DMS153 (cell line): ENCODE measurements at places on chromosomes 5 and 9.

GRCh38 chr5:91283899-91284298 lies 99.2 kb downstream of the ARRDC3 start:
- DNase-seq: no peak

- DNase-seq: no peak
These were observed 113.8 kb downstream of the RAPGEF6 start for GRCh38 chr5:131521252-131521651.

DNA sequence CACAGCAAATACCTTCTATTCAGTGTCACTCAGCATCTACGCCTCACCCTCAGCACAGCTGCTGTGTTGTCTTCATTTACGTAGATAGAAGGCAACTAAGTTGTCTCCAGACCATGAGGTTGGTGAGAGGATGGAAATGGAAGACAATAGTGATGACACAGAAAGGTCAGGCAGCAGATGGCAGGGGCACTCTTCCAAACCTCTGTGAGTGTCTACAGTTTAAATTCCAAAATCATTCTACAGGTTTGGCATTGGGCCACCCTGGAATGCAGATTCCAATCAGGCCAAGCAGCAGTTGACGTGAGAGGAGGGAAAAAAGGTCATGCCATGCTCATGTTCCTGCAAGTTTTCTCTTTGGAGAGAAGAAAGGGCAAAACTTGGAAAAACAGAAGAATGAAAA lies 68.7 kb upstream of the ADAMTSL1 start:
- DNase-seq: no peak

GRCh38 chr9:92598382-92598781 lies 62.6 kb upstream of the ECM2 start:
- no peak for DNase-seq

DNA sequence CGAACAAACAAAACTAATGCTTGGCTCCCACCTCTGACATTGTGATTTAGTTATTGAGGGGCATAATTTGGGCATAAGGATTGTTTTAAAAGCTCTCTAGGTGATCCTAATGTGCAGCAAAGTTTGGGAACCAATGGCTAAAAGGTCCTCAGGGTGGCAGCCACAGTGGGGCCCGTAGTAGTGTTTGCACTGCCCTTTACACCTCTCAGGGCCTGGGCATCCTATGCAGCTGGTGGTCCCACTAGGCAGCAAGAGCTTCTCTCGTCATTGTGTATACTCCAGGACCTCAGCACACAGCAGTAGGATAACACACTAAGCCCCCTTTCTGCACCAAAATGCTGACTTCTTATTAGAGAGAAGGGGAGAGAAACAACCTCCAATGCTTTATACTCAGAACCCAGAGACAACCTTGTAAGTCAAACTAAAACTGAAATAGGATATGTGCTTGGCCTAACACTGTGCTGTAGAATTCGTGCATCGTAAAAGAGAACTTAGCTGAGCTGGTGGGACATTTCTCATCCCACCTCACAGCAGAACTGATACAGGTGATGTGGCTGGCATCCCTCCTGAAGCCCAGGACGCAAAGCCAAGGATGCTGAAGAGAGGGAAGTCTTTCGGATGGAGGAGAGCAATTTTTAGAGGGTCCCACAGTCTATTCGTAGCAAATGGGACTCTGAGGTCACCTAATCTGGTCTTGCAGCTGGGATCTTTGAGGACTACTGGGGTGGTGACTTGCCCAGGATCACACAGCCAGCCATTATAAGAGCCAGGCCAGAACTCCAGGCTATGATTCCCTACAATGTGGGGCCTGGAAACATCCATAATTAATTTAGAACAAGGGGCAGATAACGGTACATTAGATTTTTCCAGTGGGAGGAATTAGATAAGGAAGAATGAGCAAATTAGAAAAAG lies 1.2 kb downstream of the GLRX start:
- no peak for DNase-seq

GRCh38 chr9:93256878-93257807 lies 73.2 kb downstream of the WNK2 start:
- DNase-seq: no peak

GRCh38 chr9:35719546-35719945 lies 12.4 kb downstream of the TLN1 start:
- DNase-seq: no peak

DNA sequence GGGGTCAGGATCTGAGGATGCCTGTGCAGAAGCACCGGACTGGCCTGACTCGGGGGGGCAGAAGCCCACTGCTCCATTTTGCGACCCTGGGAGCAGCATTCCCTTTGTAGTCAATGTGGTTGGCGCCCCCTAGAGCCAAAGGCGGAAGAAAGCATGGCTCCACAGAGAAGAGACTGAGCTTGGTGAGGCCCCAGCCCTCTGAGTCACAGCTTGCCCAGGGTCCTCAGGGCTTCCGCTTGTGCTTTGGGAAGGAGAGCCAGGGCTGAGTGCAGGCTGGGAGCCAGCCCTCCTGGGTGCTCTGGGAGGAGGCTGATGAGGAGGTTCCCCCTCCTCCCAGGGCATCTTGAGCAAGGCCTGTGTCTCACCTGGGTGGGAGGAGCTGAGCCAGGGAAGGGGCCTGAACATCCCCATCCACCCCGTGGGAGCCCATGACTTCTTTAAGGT lies 5.5 kb upstream of the AQP3 start:
- no peak for DNase-seq

GRCh38 chr5:131265311-131265803 lies 1.5 kb downstream of the CDC42SE2 start:
- DNase-seq: no peak

GRCh38 chr5:112388739-112389138 lies 30.3 kb downstream of the EPB41L4A start:
- DNase-seq: no peak

DNA sequence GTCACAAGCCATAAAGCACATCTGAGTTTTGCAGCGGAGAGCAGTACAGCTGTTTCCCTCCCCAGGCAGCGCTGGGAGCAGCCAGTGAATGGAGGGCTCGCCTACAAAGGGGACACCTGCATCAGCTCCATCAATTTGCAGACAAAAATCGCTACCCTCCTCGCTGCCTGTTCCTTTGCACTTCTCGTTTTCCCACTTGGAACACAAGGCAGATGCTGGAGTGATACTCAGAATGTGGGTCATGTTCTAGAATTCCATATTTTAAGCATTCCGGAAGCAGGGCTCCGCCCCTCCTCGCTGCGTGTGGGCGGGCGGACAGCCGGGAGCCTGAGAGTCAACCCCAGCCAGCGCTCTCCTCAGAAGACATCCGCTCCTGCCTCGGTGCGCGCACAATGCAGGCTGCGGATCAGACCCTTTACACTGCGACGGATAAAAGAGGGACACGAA lies 92.1 kb downstream of the LMNB1 start:
- DNase-seq: no peak

- no peak for DNase-seq
These were observed 40.3 kb upstream of the TNFAIP8 start for GRCh38 chr5:119315516-119315949.

DNA sequence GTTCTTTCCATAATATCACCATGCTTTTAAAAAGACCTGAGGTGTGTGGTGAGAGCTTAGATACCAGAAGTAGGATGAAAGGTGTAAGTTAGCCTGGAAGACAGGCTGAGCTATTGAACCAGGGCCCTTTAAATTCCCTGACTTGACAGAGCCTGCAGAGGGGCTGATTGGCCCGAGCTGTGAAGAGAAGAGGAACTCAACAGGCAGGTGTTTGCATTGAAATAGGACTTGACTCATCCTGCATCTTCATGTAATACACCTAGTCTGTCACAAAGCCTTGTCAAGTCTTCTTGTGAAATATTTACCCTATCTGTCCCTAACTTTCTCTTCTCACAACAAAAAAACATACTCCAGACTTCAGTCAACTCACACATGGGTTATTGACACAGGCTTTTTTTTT lies 16.6 kb upstream of the ANP32B start:
- no peak for DNase-seq

GRCh38 chr9:2745560-2746380 lies 28.5 kb downstream of the KCNV2 start:
- no peak for DNase-seq

- no peak for DNase-seq
These were observed 18.0 kb downstream of the IL9 start for GRCh38 chr5:135877570-135878155.

- no peak for DNase-seq
These were observed at the start of gene PARP8 for GRCh38 chr5:50666261-50667022. PARP8 (plus strand) TSS chr5:50666637; CDS start chr5:50667096, 459 bp downstream.

DNA sequence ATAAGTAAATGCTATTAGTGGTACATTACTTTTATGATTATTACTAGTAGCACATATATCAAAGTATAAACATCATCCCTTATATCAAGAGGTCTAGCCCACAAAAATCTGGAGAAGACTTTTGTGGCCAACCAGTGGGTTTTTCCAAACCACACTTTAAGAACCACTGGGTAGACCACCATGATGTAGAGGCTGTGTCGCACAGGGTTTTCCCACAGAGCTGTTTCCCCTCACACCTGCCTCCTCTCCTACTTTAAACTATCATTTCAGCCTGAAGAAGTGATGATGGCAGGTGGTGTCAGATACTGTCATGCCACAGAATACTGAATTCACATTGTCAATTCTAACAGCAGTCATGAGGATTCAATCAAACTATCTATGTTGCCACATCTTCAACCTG lies 109.2 kb downstream of the FBXW11 start:
- no peak for DNase-seq

DNA sequence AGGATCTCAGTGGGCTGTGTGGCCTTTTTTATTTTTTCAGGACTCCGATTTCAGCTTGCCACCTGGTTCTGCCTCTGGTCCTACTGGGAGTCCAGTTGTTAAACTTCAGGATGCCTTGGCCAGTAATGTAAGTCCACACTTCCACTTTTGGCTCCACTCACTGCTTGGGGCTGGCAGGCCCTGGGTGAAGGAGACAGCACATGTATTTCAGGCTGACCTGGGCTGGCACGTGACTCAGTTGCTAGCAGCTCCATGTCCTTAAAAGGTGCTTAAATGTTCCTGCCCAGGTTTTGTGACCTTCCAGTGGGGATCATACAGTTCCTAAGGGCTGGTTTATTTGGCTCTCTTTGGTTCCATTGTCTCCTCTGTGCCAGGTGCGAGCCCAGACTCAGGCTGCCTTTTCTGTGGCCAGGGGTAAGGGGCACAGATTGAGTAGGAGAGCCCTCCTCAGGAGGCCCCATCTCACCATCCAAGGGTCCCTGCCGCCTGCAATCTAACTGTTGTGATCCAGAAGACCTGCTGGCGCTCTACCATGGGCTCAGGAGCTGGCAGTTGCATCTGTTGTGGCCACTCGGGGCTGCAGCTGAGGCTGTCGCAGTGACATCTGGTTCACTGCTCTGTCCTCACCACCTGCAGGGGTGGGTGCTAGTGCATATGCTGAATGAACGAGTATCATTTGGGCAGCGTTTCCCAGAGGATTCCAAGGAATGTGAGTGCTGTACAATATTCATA lies 19.2 kb upstream of the POMT1 start:
- no peak for DNase-seq

- DNase-seq: no peak
These were observed 292.0 kb downstream of the NSG2 start for GRCh38 chr5:174337276-174338184.

DNA sequence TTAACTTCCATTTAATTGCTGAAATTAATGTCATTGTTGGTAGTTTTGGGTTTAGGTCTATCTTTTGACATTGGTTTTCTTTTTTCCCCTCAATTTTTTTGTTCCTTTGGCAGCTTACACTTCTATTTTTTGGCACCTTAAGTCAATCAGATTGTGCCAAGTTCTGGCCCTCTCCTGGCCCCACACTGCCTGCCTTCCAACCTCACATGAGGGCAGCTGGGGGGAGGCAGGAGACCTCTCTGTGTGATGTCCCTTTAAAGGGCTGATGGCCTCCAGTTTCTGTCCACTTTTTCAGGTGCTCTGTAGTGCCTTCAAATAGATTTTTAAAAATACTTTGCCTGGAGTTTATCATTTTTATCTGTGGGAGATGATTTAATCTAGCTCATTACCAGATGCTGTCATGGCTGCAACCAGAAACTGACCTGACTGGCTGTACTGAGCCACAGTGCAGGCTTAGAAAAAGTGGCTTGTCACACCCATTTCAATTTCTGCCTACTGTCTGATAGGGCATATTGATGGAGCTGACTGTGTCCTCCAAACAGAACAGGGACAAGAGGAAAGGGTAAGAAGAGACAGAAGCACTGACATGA lies 196.6 kb downstream of the FANCC start:
- no peak for DNase-seq

- DNase-seq: no peak
These were observed 40.1 kb downstream of the ITGA1 start for GRCh38 chr5:52827815-52828214.
